ENCODE measurements at places on chromosomes 12 and 14.

GRCh38 chr12:94110258-94110657 is 38.1 kb upstream of the PLXNC1 start:
- DNase-seq, result no peak

DNA sequence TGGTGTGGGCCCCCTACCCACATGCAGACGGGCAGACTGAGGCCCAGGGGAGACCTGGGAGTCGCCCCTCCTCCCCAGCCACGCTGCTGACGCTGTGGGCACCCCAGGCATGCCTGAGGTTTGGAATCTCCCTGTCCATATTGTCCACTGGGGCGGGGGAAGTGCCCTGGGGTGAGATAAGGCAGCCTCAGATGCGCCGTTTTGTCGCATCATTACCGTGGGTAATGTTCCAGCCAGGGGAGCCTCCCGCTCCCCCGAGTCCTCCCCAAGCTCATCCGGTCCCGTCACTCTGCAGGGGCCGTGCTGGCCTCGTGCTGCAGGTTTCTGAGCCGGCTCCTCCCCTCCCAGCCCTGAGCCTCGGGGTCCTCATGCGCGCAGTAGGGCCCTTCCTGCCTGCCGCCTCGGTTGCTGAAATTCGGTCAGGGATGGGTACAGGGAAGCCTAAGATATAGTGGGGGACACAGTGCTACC is 11.4 kb downstream of the INF2 start:
- DNase-seq, result no peak

- DNase-seq, result no peak
Measured at GRCh38 chr14:87141801-87142200, 851.2 kb downstream of the GALC start.

DNA sequence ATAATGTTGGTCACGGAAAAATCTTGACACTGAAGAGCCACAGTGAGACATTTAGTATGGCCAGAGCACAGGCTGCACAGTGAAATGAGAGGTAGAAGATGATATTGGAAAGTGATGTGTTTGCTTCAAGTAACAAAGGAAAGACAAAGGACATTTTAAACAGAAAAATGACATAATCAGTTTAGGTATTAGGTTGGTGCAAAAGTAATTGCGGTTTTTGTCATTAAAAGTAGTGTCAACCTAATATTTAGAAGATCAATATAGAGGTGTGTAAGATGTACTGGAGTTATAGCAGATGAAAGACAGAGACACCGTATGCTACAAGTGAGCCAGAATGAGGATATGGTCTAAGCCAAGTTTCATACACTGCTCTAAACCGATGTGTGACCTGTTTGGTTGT is 253.0 kb upstream of the PPFIA2 start:
- DNase-seq, result no peak

- no peak for DNase-seq
Measured at GRCh38 chr14:55780156-55780946, 200.3 kb downstream of the KTN1 start.

DNA sequence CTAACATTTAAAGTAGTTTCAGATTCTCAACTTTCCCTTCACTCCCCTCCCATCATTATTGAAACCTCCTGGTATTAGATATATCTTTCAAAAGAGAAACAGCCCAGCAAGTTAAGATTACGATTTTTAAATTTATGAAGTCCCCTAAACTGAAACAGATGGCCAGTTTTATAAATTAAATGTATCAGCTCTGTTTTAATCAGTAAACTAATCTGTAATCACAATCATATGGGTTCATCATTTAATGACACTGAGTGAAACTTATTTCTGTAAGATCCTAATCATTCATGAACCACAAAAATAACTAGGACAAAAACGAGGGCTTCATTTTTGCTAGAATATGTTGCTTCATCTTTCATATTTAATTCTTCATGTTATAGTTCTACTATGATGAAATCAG is 137.8 kb downstream of the EPS8 start:
- no peak for DNase-seq

GRCh38 chr14:89279649-89280232 is 137.3 kb downstream of the FOXN3 start:
- no peak for DNase-seq

DNA sequence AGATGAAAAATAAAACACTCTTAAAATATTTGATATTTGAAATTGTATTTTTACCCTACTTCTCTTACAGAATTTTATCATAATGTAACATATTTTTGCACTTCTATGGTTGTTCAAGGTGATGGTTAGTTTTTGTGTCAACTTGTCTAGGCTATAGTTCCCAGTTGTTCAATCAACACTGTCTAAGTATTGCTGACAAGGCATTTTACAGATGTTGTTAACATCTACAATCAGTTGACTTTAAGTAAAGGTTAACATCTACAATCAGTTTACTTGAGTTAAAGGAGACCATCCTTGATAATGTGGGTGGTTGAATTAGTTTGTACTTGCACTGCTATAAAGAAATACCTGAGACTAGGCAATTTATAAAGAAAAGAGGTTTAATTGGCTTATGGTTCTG is 206.5 kb downstream of the AEBP2 start:
- no peak for DNase-seq

- DNase-seq, result no peak
Measured at GRCh38 chr14:43001731-43002130, 1395.1 kb downstream of the LRFN5 start.

DNA sequence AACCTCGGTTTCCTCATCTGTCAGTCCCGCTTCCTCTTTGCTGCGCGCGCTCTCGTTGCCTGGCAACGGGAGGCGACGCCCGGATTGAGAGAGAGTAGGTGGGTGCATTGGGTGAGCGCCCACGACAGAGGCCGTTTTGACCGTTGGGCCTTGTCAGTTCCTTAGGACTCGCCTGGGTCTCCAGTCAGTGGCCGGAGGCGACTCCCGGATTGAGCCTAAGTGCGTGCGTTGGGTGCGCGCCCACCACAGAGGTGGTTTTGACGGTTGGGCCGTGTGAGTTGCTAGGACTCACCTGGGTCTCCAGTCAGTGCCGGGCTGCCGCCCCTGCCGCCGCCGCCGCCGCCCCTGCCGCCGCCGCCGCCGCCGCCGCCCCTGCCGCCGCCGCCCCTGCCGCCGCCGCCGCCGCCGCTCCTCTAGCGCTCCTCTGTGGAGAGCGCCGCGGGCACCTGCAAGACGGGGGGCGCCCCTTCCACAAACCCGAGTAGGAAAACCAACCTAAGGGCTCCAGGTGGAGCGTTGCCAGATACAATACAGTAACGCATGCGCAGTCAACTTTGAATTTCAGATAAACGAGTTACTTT is 37.2 kb downstream of the APOBEC1 start:
- no peak for DNase-seq
